ENCODE measurements at places on chromosomes 5 and 9. TPM values are rescaled to one million over a fixed set of nuclear protein-coding genes. Genes with fewer than 3 reads are reported as not detected.

- no peak for DNase-seq
Observed at GRCh38 chr5:43561356-43561755, 4.5 kb upstream of the PAIP1 start.

GRCh38 chr9:122294531-122294930 is 29.8 kb downstream of the MRRF start:
- DNase-seq, result no peak

GRCh38 chr9:116482740-116483139 is 204.4 kb upstream of the TRIM32 start:
- DNase-seq, result no peak

- no peak for DNase-seq
Observed at GRCh38 chr5:127746756-127747155, 43.6 kb downstream of the CCDC192 start.

DNA sequence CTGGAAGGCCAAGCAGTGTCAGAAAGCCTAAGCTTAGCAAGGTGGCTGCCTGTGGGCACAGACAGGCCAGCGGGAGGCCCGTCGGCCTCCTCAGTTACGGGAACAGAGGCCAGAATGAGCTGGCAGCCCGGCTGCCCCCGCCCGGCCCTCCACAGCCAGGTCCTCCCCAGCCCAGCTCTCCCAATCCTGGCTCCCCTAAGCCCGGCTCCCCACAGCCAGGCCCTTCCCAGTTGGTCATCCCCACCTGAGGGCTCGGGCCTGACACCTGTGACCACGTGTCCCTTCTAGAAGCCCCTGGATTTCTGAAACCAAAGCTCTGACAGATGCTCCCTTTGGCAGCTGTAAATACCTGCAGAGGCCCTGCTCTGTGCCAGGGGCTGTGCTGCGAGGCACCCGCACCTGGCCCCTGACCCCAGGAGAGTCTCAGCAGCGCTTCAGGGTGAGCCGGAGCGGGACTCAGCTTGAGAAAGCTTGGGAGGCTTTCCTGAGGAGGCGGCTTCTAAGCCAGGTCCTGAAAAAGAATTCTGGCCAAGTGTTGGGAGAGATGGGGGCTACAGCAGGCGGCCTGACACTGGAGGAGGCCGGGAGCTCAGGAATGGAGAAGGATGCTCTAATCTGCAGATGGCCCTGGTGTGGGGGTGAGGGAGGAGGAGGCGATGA is 80.4 kb upstream of the OLFM1 start:
- DNase-seq, result no peak

Gene IFNA8
- not detected for total RNA-seq

Gene IL33
- total RNA-seq, result not detected

Gene DMRT3
- not detected for total RNA-seq

Gene KIF12
- total RNA-seq, result not detected

Gene IRX4
- not detected for total RNA-seq

Gene GABRG2
- total RNA-seq, result not detected

All from activated CD4-positive, alpha-beta T cell treated with anti-CD3 and anti-CD28 coated beads for 36 hours (primary cell).